ENCODE measurements at places on chromosomes 12 and 14.

DNA sequence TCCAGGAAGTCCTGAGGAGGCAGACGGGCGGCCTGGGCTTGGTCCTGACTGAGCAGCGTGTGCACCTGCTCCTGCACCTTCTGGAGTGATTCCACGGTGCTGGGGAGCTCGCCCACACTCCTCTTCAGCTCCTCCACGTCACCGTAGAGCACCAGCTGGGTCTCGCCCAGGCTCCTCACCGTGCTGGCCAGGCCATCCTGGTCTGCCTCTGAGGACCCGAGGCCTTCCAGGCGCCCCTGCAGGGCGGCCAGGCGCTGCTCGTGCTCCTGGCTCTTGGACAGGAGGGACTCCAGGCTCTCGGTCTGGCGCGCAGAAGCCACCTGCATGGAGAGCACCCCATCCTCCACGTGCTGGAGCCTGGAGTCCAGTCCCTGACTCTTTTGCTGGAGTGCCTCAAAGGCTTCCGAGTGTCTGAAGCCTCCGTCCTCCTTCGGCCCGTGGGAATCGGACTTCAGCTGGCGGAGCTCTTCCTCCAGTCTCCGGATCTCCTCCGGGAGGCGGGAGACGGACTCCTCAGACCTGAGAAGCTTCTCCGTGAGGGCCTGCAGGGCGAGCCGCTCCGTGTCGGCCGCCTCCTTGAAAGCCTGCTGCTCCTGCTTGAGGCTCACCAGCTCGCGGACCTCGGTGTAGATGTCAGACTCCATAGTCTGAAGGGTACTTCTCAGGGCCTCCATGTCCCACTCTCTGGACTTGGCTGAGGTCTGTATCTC is 8.4 kb downstream of the CKAP4 start:
- no peak for DNase-seq

DNA sequence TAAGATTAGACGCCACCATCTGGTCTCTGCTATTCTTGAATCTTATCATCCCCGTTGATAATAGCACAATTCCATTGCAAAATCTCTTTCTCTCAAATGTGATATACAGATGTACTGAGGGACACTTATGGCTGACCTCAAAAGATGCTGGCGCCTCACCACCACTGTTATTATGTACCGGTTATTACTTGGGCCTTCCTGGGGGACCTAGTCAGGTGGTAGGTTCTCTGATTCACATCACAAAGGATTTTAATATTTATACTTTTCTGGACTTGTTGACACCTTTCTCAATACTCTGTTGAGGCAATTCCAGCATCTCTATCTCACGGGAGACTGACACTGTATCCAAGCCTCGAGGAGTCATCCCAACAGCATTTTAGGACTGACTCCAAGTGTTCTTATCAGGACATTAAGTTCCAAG is 21.3 kb upstream of the FAM234B start:
- DNase-seq: no peak

- DNase-seq: no peak
These were observed 46.4 kb upstream of the SYT10 start for GRCh38 chr12:33486058-33486457.

- DNase-seq: no peak
These were observed 79.0 kb downstream of the SCN8A start for GRCh38 chr12:51669996-51670395.

- no peak for DNase-seq
These were observed 1.4 kb upstream of the BCAT1 start for GRCh38 chr12:24950231-24950834.

DNA sequence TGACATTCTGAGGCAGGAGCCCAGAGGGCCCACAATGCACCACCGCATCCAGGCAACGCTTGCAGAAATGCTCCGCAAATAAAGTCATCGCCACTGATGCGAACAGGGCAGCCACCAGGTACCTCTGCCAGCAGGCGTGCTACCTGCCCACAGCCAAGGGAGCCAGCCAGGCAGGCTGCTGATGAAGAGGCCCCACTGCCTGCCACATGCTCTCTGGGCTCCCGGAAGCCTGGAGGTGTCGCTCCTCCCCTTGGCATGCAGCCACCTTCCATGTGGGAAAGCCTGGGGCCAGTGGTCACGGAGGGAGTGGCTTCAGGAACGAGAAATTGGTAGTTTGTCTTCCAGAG is 14.7 kb downstream of the GPR132 start:
- DNase-seq: no peak

- no peak for DNase-seq
These were observed 13.7 kb downstream of the ARID2 start for GRCh38 chr12:45743247-45743646.

- no peak for DNase-seq
These were observed 49.7 kb upstream of the OVCH1 start for GRCh38 chr12:29547151-29547632.

DNA sequence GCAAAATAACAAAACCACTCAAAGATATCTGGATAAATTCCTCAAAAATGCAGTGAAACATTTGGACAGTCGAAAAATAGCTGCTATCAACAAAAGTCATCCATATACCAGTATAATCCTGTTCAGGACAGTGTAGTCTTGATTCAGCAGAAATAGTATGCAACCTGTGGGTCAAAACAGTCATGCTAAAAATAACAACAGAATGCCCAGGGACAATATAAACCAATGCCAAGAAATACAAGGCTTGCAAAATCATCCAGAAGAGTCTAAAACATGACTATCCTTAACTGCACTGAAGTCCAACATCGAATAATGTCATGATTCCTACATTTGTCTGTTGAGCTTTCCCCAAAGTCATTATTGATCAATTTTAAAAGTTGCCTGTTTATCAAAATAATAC is 425.9 kb downstream of the FSCB start:
- no peak for DNase-seq

DNA sequence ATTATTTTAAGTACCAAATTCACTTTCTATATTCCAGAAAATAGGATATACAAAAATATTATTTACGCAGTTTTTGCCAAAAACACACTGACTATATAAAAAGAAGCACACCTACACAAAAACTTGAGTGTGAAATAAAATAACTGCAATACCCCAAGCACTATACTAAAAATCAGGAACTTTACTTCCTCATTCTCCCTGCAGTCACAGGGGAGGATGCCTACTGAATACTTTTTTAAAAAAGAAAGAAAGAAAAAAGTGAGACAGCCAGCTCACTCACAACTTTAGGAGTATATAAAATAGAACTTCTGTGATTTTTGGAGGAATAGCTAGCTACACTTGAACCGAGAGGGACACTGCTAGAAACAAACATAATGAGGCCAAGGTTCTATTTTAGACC is 12.2 kb downstream of the RPS6KA5 start:
- peak; percentile 57 for DNase-seq

DNA sequence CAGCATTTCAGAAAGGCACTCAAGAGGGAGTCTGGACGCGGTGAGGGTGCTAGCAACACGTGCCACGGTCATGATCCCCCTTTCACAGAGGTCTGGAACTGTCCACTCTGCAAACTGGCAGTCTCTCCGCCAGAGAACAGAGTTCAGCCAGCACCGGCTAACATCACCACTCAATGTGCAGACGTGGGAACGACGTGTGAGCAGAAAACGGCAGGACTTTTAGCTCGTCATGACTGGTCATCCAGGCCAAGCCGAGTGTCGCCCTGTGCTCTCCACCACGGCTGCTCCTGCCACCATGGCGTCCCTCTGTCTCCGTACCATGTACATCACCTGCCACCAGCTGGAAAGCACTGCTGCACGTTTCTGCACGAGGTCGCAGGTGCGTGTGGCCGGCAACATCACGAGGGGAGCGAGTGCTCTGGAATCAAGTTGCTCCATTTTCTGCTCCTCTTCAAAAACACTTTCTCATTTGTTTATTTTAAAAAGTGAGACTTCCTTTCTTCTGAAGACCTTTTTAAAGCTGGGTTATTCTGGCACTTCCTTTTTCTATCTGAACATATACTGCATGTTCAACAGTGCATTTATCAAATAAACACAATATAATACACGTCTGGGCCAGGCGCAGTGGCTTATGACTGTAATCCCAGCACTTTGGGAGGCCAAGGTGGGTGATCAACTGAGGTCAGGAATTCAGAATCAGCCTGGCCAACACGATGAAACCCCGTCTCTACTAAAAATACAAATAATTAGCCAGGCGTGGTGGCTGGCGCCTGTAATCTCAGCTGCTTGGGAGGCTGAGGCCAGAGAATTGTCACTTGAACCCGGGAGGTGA is 28.0 kb downstream of the SLC15A4 start:
- DNase-seq: no peak

DNA sequence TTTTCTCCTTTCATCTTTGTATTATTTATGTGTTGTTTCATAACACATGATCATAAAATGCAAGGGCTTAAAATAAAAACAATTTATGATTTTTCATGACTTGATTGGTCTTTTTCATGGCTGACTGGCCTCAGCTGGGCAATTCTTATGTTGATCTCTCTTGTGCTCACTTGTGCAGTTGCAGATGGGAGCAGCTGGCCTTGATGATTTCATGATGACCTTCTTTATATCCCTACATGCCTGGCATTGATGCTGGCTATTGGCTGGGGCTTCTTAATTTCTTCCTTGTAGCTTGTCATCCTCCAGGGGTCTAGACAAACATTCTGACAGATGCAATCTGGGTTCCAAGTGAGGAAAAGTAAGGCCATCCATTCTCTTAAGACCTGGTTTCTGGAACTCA is 1832.8 kb upstream of the FLRT2 start:
- no peak for DNase-seq

DNA sequence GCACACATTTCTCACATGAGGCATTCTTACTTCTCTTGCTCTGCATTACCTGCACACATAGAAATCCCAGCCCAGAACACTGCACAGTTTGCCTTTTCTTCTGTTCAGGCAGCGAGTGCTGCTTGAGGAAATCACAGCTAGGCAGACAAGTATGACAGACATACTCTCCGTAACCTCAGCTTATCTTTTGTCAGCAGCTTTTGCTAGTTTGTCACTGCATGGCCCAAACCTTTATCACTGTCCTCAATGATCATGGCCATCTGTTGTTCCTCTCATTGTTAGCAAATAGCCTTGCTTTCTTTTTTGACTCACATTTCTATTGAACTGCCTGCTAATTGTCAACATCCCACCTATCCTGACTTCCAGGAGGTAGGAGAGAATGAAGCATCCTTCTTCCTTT is 5.3 kb downstream of the ZNF10 start:
- DNase-seq: no peak

DNA sequence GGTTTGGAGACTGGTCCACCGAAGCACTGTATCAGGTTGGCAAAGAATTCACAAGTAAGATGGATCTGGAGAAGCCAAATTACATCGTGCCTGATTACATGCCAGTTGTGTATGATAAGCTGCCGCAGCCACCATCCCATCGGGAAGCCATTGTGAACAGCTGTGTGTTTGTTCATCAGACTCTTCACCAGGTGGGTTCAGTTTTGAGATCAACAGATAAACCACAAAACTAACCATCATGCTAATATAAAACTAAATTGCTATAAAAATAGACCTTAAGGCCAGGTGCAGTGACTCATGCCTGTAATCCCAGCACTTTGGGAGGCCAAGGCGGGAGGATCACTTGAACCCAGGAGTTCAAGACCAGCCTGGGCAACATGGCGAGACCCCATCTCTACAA is 58.9 kb downstream of the HSP90AA1 start:
- DNase-seq: no peak

- no peak for DNase-seq
These were observed 143.0 kb downstream of the AKAP6 start for GRCh38 chr14:32472076-32472475.

DNA sequence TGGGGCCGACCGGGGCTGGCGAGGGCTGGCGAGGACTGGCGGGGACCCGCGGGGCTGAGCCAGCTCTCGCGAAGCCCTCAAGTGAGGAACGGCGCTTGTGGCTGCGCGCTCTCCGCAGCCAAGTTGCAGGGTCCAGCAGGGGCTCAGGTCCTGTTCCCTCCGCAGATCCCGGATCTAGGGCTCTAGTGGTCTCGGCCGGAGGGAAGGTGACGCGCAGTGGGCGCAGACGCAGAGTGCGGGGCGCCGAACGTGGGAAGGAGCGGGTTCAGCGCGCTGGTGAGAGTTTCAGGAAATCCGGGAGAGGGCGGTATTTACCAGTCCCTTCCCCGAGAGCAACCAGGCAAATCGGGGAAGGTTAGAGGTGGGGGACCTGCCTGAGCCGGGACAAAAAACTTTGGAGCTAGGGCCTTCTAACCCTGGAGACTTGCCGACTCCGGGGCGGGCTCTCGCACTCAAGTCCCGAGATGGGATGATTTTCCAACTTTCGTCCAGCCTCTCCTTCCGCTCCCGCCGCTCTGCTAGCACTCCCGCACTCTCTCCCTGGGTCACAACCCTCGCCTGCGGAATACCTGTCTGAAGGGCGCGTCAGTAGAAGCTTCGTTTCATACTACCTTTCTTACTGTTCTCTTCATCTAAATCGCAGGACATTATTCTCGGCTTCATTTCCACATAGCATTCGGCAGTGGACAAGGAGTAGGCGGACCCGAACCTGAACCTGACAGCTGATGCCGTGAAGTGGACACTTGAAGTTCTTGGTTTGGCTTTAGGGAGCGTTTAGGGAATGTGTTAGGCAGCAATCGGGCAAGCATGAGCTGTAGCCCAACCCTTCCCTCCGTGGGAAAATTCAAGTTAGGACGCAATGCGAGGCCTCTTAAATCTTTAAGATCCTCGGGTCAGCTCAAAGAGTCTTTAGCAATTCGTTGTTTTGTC is 13.6 kb upstream of the PAX9 start:
- no peak for DNase-seq

DNA sequence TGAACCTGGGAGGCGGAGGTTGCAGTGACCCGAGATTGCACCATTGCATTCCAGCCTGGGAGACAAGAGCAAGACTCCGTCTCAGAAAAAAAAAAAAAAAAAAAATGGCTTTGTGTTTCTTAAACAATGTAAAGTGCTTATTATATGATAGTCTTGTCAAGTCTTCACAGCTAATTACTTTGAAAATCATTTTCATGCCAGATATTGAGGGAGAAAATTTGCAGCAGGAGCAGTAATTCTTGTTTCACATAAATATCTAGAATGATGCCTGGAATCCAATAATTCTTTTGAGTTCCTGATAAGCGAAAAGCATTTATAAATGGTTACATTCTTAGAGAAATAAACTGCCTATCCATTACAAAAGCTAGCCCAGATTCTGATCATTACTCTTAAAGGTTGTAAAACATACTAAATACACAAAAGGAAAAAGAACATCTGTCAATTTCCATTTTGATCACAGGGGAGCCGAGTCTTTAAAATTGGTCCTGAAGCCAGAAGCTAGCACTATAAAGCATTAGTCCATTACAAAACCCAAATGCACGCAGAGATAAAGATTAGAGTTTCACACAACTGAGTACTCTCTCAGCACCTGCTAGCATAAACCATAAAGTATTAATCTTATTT is 50.3 kb downstream of the IFT81 start:
- no peak for DNase-seq

- no peak for DNase-seq
These were observed 54.9 kb downstream of the SRGAP1 start for GRCh38 chr12:63899396-63899795.

DNA sequence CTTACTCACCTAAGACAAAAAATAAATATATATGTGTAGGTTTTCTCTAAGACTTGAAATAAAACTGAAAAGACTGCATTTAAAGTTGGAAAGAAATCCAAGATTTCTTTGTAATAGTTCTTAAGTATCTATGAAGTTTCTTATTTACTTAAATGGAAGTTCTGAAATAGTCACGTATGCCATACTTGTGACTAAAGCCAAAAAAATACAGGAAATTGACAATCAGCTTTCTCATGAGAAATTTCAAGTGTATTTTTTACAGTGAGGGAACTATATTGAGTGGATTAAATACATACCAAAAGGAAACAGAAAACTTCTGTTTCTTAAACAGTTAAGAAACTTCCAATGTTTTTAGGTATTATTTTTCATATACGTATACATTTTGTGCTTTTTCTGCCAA is 188.1 kb downstream of the DPY19L2 start:
- DNase-seq: peak; percentile 7

- DNase-seq: no peak
These were observed 49.8 kb downstream of the NTN4 start for GRCh38 chr12:95740751-95741150.

Measured in inflammatory macrophage (primary cell).